ENCODE measurements at places on chromosomes 7 and 10.

- DNase-seq = no peak
These were observed 112.1 kb upstream of the KLF6 start for GRCh38 chr10:3897156-3897555.

- no peak for DNase-seq
These were observed 4.0 kb upstream of the ZCCHC24 start for GRCh38 chr10:79449181-79450146.

DNA sequence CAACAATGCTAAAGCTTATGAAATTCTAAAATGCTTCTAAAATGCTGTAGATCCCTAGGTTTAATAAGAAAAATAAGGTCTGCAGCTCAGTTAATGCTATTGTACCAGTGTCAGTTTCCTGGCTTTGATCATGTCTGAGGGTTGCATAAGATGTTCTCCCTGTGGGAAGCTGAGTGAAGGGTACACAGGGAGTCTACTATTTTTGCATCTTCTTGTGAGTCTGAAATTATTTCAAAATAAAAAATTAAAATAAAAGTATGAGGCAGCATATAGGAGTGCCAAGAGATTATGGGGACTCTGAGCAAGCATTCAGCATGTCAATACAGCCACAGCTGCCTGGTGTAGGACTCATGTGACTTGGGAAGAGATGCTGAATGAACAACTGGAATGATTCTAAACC lies 14.7 kb downstream of the CHST15 start:
- no peak for DNase-seq

- no peak for DNase-seq
These were observed 188.1 kb upstream of the MYO3A start for GRCh38 chr10:25745976-25746375.

DNA sequence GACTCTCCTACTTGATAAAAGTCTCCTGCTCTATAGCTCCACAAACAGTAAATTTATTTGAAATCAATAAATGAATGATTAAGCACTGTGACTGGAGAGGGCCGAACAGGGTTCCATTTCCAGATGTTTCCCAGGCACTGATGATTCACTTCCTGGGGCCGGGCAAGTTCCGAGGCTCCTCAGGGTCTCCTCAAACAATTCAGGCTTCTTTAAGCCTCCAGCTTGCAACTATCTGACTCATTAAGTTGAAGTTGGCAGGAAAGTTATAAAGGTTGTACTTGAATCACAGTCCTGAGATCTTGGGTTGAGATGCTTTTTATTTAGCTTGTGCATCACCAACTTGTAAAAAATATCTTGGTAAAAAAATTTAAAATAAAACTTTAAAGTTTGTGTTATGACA lies 612.9 kb downstream of the DNAJB6 start:
- no peak for DNase-seq

- DNase-seq = no peak
These were observed 8.1 kb downstream of the CYP26A1 start for GRCh38 chr10:93081834-93082233.

DNA sequence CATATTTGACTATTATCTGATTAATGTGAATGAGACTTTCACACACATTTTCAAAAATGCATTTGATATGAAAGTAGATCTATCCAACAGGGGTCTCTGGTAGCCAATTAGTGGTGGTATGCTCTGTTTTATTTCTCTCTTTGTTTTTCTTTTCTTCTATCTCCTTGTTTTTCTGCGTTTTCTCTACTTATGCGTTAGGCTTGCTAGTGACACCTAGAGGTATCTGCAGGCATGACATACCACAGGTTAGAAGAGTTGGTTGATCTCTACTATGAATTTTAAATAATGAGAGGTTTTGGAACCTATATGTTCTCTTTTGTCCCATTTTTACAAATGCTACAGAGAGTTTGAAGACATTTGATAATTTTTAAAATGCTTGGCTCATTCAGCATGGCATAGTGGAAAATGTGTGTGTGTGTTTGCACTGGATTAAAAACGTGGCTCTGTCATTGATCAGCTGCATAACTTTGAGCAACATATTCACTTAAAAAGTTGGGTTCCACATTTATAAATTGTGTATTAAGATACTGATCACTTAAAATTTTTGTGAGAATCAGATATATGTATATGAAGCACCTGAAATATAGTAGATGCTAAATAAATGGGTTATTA lies 28.1 kb upstream of the PLXDC2 start:
- DNase-seq = no peak

DNA sequence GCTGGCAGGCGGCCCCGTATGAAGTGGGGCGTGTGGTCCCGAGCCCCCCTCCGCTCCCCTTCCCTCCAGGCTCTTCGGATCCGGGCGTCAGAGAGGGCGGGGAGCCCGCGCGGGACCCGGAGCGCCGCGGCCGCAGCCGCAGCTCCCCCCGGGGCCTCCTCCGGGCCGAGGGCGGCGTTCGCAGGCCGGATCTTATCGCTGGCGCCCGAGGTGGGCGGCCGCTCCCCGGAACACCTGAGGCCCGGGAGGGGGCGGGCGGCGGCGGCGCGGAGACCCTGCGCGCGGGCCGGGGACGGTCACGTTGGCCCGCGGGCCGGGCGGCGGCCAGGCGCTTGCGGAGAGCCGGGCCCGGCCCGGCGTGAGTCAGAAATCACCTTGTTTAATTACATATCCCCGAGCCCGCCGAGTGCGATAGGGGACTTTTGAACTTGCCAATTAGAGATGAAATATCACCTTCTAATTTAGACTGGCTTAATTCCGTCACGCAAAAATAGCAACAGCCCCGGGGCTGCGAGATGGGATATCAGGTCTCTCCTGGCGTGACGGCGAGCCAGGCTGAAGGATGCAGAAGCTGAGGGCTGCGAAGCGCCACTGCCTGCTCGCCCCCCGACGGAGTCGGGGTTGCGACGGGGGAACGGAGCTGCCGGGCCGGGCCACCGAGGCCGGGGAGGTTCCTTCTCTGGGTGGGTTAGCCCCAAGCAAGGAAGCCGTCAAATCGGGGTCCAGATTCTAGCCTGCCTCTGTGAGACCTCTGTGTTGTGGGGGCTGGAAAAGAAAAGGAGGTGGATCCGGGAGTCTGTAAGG lies 43.4 kb downstream of the LDB3 start:
- peak; percentile 36 for DNase-seq

All from activated T-cell treated with anti-CD3 and anti-CD28 coated beads, Interleukin-2, amount 50 U/mL, for 4 hours (primary cell).